ENCODE measurements at places on chromosomes 16 and 17. TPM values are rescaled to one million over a fixed set of nuclear protein-coding genes. Genes with fewer than 3 reads are reported as not detected.

DNAAF8 gene
- 1.1 TPM for total RNA-seq

TP53TG3F gene
- total RNA-seq, result not detected

C17orf50 gene
- not detected for total RNA-seq

CMTR2 gene
- total RNA-seq, result 25.0 TPM

BAHCC1 gene
- 19.7 TPM for total RNA-seq

RAB37 gene
- 3.5 TPM for total RNA-seq

RAMP2 gene
- total RNA-seq, result 10.8 TPM

DNA sequence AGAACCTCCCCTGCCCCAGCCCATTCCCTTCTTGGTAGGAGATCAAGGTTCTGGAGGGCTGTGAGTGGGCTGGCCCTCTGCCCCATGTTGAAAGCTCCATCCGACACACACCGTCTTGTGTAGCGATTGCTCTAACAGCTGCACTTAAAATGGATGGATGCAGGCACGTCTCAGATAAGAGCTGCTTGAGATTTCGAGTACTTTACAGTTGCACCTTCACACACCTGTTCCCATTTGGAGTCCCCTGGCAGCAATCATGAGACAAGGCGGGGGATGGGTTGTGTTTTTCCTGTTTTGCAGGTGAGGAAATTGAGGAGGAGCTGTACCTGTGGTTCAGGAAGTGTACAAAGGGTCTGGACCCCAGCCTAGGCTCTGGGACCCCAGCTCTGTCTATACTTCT lies 25.6 kb upstream of the TAC4 start:
- no peak for DNase-seq

DNA sequence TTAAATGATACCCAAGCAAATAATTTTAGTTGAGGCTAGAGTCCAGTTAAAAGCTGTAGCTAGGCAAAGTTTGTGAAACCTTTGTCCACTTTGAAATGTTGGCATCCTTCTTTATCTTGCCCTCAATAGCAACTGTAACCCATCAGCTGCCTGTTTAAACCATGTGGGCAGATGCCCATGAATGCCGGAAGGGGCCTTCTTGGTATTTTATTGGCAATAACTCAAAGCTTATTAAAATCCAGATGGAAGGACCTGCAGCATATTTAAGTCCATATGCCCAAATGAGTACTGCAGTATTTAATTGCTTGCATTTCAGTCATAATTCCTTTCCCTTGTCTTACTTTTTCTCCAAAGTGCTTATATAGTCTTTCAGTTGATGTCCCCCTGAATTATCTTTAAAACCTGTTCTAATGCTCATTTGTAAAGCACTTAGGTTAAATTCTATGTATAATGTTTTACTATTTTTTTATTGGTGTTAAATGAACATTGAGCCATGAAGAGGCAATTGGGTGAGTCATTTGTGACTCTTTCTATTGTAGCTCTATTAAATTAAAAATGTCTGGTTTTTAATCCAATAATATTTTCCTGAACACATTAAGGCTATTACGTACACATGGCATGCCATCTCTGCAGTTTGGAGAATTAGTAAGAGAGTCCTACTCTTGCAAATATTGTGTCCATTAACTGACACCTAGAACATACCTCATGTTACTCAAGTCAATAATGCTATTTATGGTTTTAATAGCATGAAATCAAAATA lies 225.3 kb downstream of the KCNJ2 start:
- no peak for DNase-seq

GRCh38 chr16:66936462-66936861 lies 1.1 kb downstream of the CES2 start:
- peak; percentile 27 for DNase-seq

GRCh38 chr16:3487521-3488410 lies 7.5 kb downstream of the C16orf90 start:
- peak; percentile 72 for DNase-seq

DNA sequence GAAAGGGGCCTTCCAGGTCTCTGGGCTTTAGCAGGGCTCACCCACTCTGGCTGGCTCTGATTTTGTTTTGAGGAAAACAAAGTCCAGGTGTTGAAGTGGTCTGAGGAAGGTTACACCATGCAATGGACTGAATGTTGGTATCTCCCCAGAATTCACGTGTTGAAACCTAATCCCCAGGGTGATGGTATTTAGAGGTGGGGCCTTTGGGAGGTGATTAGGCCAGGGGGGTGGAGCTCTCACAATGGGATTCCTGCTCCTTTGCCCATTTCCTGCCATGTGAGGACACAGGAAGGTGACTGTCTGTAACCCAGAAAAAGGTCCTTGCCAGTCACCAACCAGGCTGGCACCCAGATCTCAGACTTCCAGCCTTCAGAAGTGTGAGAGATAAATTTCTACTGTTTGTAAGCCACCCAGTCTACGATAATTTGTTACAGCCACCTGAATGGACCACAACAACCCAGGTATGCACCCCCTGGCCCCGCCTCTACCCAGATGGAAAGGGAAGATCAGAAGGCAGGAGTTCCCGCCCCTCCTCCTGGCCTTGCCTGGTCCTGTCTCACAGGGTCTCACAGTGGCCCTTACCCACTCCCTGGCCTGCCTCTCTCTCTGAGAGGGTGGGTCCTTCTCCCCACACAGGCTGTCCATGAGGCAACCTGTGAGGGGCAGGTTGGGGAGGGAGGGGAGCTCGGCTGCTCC lies 32.0 kb downstream of the LRRC75A start:
- DNase-seq, result peak; percentile 79

DNA sequence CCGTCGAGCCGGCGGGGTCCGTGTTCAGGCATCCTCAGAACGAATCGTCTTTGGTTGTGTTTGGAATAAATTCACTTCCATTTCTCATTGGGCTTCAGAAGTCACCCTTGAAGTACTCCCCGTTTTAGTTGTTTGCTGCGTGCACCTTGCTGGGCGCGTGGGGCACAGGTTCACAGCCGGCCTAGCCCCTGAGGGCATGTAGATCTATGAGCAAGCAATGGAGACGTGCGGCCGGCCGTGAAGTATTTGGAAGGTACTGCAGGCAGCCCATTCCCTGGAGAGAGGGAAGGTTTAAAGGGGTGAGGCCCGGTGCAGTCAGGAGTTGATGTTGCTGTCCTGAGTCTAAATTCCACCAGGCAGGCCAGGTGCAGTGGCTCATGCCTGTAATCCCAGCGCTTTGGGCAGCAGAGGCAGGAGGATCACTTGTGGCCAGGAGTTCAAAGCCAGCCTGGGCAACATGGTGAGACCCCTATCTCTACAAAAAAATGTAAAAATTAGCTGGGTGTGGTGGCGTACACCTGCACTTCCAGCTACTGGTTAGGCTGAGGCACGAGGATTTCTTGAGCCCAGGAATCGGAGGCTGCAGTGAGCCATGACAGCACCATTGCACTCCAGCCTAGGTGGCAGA lies 714 bp downstream of the ACSF3 start:
- peak; percentile 74 for DNase-seq

GRCh38 chr17:40827746-40828453 lies 5.5 kb upstream of the KRT10 start:
- no peak for DNase-seq

- no peak for DNase-seq
Measured at GRCh38 chr17:40612599-40613244, 34.9 kb downstream of the SMARCE1 start.

- DNase-seq, result no peak
Measured at GRCh38 chr16:24847358-24847664, 1.5 kb downstream of the SLC5A11 start.

DNA sequence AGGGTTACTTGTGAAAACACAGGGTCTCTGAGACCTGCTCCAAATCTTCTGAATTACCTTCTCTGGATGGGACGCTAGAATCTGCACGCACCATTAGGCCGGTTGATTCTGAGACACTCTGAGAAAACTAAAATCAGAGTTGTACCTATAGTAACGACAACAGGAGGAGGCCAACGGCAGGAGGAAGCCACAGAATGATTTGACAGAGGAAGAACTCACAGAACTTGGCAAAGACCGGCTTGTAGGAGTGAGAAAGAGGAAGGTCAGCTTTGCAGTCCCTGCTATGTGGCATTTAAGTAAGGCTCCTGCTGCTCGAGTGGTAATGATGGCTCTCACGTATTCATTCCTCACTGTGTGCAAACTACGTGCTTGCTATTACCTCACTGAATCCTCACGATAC lies 483.0 kb downstream of the TMEM114 start:
- no peak for DNase-seq

GRCh38 chr17:57107498-57108101 lies 22.6 kb downstream of the AKAP1 start:
- no peak for DNase-seq

DNA sequence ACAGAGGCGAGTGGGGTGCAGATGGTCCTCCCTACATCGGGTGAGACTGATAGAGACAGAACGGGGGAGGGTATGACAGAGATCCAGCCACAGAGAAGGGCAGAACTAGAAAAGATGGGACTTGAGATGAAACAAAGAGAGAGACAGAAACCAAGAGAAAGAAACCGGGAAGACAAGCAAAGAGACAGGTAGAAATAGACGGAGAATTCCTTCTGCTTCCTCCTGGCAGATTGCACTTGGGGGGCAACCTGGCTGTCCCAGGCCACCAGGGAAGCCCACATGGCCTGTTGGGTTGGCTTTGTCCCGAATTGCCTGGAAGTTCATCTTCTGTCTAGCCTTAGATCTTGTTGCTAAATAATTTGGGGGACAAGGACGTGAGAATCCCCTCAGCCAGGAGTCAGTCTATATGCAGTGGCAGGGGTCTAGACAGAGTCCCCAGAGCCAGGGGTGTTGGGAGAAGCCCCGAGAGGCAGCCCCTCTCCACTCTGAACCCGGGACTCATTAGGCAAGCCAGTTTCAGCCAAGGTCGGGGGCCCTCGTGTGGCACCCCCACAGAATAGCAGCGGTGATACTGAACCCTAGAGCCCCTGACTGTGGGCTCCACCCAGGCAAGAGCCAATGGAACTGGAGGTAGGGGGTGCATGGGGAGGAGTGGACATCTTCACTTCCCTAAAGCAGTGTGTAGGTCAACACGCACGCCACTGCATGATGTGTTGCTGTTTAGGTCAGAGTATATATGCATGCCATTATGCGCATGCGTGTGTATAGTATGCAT lies 627 bp upstream of the TSPOAP1 start:
- DNase-seq, result peak; percentile 84

- peak; percentile 97 for DNase-seq
Measured at GRCh38 chr17:45394913-45395568, 37.6 kb downstream of the ARHGAP27 start.

- no peak for DNase-seq
Measured at GRCh38 chr17:7014995-7015958, 2.9 kb downstream of the RNASEK start.

- DNase-seq, result peak; percentile 27
Measured at GRCh38 chr17:3566551-3566950, 8.9 kb upstream of the TRPV3 start.

DNA sequence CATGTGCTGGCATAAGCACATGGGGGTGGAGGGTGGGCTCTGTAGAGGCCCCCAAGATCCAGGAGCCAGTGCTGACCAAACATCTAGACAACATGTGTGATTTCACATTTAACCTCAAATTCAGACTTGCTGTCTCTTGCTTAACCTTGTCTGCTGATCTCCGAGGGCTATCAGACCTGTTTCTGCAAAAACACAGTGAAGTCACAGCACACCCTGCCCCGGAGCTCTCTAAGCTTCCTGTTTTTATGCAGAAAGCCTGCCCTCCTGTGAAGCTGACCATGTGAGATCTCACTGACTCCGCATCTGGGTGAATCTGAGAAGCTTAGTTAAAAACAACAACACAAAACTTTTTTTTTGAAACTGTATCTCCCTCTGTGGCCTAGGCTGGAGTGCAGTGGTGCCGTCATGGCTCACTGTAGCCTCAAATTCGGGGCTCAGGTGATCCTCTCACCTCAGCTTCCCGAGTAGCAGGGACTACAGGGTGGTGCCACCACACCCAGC lies 6.6 kb upstream of the DPEP2 start:
- DNase-seq, result peak; percentile 46

DNA sequence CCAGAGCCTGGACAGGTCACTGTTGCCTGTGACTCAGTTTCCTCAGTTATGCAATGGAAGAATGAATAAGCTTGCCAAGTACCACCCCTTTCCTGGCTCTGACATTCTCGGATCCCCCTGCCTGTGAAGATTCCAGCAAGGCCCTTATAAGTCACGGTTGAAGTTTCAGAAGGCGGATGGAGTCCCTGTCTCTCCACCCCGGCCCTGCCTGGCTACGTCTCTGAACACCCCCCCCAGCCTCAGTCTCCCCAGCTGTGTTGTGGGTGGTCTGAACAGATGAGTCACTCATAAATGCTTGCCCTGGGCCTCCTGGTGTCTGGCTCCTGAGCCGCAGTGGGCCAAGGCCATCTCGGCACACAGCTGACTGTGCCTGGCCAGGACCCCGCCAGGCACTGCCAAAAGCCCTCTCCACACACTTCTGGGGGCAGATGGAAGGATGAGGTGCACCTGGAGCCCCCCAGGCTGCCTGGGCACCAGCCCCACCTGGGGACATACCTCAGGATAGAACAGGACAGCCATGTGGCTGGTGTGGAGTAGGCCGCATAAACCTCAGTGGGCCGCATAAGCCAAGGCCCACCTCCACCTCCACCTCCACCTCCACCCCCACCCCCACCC lies 15.4 kb downstream of the VASN start:
- no peak for DNase-seq

DNA sequence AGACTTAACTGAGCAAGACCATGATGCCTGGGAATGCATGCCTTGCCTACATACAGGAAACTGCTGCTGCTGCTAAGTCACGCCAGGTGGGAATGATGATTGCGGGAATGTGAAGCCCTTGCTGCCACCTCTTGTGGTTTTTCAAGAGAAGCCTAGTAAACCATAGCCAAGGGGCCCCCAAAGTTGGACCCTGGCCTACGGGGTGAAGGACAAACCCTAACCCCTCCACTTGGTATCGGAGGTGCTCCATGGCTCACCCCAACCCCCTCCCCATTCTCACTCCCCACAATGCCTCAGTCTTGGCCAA lies 233.9 kb downstream of the ZNF423 start:
- DNase-seq, result no peak

DNA sequence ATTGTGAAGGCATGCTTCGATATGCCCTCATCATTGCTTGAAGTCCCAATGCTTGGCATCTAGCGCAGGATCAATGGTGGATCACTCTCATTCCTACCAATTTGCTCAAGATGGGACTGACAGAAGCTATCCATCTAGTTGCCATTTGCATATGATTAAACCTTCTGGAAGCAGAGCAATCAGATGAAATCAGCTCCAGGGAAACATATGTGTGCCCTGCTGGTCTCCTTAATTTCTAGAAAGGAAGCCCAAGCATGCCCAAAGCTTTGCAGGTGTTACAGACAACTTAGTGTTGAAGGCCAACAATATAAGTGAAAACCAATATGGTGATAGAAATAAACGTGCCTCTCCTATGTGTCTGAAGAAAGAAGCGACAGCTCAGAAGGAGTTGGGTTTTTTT lies 350.0 kb upstream of the ERCC4 start:
- no peak for DNase-seq

DNA sequence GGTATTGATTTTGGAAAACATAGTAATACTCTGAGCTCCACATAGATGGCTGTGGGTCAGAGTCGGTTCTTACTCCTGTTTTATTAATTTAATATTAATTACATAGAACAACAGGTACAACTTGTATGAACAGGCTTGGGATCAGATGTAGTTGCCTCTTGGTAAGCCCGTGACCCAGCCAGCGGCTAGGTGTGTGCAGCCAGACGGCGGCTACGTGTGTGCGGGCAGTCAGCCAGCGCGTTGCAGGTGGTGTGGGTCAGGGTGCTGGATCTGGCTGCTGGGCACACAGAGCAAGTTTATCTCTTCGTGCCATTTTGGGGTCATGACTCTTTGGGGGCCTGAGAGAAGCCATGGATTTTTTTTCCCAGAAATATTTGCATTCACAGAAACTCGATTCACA lies 30.3 kb downstream of the DBNDD1 start:
- no peak for DNase-seq

GRCh38 chr16:9713156-9713555 lies 469.1 kb downstream of the GRIN2A start:
- no peak for DNase-seq

- no peak for DNase-seq
Measured at GRCh38 chr16:56874800-56875199, 9.8 kb downstream of the SLC12A3 start.

- DNase-seq, result peak; percentile 86
Measured at GRCh38 chr17:16915752-16916556, 56.0 kb downstream of the TNFRSF13B start.
